Stimulated activated CD4-positive, alpha-beta T cell treated with anti-CD3 and anti-CD28 coated beads, TNF-alpha, amount 100 ng/mL, for 4 hours (primary cell): ENCODE measurements at places on chromosomes 11 and 22.

DNA sequence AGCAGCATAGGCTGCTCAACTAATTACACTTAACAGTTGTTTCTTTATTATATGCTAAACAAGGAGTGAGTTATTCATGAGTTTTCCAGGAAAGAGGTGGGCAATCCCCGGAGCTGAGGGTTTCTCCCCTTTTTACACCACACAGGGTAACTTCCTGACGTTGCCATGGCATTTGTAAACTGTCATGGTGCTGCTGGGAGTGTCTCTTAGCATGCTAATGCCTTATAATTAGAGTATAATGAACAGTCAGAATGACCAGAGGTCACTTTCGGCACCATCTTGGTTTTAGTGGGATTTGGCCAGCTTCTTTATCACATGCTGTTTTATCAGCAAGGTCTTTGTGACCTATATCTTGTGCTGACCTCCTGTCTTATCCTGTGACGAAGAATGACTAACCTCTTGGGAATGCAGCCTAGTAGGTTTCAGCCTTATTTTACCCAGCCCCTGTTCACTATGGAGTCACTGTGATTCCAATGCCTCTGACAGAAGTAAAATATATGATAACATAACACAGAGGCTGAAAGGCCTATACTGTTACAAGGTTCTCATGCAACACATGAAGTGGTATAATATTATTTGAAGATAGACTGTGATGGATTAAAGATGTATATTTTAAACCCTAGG is 41.3 kb upstream of the RDX start:
- no peak for DNase-seq

DNA sequence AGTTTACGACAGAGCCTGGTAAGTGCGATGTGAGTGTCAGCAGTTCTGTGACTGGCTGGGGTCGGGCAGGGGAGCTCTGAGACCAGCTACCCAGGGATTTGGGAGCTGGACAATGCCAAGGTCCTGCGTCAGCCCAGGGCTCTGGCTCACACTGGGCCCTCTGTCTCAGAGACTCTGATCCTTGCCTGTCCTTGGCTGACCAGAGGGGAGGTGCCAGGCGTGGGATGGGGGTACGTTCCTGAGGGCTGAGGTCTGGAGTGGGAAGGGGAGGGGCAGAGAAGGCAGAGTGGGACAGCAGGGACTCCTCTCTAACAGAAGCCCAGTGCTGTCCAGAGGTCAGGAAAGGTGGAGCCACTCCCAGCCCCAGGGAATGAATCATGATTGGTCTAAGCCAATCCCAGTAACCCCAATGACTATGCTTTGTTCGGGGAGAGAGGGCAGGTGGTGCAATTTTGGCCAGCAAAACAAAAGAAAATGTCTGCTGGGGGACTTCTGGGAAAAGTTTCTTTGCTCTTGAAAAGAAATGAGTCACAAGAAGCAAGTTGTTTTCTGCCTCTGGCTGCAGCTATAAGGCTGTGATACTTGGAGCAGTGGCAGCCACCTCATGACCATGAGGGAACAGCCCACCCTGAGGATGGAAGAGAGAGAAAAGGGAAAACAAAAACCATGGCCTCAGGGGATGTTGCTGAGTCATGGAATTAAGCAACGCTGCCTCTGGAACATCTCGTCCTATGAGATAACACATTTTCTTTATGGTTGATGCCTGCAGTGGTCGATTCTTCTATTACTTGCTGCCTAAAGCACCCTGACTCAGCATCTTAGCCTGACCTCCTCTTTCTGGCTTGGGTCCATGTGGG is 108.3 kb downstream of the CHST1 start:
- DNase-seq: no peak

DNA sequence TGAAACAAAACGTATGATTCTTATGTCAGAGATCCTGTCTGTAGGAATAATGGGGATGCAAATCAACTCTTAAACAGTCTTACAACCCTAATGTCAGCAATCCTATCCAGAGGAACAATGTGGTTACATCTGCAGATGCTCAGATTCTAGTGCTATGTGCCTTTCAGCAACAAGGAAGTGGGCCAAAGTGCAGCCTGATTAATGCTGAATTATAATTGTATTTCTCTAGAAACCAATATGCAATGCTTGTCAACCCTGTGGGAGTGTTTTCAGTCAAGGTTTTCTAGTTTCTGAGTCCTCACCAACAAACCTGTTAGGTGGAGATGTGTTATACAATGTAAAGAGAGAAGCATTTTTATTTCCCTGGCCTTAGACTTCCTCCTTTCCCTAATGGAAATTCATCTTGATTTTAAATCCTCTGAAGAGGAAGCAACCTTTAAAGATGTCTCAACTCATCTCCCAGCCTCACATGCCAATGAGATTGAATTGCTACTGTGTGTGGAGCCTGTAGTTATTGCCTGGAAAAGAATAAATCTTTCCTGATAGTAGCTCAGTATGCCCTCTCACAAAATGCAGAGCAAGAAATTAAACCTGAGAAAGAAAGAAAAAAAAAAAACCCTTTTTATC is 26.2 kb upstream of the TMEM123 start:
- no peak for DNase-seq

DNA sequence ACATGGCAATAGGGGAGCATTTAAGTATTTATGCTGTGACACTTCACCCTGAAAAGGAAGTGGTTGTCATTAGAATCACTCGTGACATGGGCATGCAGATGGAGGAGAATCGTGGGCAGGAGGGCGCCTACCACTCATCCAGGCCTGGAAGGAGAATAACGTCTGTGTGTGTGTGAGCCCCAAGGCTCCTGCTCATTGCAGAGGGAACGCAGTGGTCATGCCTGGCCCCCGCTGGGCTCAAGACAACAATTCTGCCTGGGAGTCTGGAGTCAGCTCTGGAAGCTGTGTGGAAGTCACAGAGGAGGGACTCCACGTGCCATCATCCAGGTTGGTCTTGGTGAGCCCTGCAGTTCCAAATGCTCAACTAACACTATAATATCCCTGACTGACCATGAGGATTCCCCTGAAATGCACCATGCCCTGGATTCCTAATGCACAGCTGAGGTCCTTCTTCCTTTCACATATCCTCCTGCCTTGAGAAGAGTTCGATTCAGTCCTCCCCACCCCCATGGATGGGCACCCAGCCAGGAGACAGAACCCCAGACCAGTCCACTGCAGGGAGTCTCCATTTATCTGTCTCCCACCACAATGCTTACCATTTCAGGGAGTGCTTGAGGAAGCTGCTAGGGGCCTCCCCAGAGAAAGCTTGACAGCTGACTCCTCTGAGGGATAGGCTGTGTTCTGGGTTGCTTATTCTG is 446.9 kb upstream of the B3GAT1 start:
- no peak for DNase-seq

- DNase-seq: no peak
Measured at GRCh38 chr11:569158-569885, 6.9 kb upstream of the PHRF1 start.

DNA sequence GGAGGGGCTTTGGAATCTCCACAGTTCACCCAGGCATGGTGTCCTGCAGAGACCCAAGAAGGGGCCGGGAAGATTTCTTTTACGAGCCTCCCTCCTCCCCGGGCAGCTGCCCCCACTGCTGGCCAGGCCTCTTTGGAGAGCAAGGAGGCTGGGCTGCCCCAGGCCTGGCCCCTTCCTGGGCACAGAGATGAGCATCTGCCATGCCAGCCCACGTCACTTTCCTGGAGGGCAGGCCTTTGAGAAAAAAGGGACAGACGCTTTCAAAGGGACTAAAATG is 60.5 kb upstream of the FGF3 start:
- no peak for DNase-seq

- DNase-seq: no peak
Measured at GRCh38 chr11:2098691-2099515, 40.3 kb downstream of the IGF2 start.

DNA sequence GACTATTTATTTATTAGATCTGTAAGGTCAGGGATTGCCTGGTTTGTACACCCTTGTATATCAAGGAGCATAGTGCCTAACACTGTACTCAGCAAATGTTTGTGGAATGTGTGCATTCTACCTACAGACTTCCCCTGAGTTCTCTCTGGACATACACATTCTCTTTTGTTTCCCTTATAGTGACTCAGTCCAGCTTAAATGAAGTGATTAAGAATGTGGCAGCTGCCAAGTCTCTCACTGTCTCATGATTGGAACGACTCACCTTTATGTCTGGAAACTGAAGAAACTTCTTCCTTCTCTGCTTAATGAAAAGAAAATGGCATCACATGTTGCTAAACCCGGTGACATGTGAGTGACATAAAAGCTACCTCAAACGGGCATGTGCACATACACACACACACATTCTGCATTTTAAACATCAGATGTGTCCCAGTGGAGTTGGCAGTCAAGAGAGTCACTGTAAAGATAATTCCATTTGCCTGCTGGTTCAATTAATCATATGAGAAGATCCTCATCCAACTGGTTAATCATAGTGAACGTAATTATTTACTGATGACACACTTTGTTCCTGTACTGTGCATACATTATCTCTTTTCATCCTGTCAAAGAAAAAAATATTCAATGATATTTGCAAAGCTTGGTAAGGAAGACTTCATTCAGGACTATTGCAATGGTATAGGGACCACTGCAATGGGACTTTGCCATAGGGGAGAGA is 42.8 kb downstream of the GLYAT start:
- DNase-seq: no peak

GRCh38 chr11:116225784-116226585 is 546.8 kb downstream of the BUD13 start:
- no peak for DNase-seq

DNA sequence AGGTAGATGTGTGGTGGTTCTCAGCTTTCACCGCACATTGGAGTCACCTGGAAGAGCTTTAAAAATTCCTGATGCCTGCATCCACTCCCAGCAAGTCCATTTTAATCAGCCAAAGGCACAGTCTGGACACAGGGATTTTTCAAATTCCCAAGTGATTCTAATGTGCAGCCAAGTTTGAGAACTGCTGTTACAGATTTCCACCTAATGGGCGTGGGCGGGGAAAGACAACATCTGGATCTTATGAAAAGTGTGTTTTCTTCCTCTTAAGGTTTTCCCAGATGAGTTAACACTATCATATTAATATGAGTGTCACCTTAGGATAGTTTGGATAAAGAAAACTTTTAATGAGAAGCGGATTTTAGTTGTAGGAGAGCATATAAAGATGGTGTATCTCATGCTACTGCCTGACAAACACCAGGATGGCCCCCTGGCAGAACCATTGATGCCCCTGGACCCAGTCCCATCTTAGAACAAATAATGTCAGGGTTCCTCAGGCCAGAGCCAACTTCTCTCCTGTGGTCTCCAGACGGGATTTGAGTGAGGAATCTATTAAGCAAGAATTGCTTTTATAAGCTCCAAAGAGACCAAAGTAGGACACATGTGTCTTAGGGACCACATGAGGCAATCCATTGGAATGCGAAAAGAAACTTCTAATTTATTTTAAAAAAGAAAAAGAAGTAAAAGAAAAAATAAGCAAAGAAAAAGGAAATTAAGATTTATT is 31.9 kb downstream of the POU2AF1 start:
- no peak for DNase-seq

GRCh38 chr11:96278039-96278897 is 64.7 kb downstream of the MAML2 start:
- no peak for DNase-seq

DNA sequence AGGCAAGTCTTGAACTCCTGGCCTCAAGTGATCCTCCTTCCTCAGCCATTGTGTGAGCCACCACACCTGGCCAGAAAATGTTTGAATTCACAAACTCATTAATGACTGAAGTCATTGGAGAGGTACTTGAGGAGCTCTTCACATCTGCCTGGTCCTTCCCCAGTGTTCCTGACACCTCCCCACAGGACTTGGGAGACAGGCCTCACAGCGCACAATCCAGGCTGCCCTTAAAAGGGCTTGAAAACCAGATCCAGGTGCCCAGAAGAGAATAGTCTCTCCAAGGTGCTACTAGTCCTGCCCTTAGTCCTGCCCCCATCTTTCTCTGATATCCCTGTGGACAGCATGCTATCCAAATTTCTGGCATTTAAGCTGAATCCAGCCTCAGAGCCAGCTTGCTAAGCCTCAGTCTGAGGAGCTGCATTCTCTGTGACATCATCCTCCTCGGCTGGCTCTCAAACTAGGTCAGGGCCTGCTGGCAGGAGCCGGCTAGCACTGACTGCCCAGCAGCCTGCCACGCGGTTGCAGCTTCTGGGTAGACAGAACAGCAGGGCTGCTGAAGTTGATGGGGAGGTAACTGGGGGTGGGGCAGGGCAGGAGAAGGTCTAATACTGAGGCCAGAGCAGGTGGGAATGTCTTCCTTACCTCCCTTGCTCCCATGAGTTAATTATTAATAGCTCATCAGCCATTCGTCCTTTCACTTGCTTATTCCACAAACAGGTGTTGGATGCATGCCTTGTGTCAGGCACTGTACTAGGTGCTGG is 35.3 kb upstream of the NECTIN1 start:
- DNase-seq: no peak

- no peak for DNase-seq
Measured at GRCh38 chr11:11672789-11673188, 51.0 kb upstream of the GALNT18 start.

DNA sequence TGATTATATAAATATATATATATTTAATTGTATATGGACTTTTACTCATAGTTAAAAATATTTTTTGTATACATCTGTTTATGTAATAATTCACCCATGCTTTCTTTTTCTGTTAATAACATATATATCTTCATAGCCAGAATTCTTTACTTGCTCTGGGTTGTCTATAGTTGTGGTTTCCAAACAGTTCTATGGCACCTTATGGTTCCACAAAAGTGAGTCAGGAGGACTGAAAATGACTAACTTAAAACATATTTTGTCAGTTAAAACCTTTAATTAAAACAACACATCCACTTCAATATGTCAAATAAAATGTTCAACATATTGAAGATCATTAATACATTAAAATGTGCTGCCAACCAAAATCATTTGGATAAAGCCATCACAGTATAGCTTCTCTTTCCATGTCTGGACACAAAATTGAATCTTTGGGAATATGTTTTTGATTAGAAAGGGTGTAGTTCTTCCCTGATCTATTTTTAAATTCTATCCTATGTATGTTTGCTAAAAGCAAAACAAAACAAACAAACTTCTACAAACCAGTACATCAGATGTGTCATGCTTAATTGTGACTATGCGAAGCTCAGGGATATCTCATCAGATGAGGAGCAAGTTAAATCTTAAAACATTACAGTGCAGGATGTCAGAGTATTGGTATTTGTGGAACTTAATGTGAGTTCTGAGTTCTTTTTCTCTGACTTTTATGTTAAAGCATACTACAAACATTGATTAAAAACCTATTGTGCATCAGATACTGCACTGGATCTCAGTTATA is 1488.4 kb upstream of the TENM4 start:
- DNase-seq: no peak

GRCh38 chr22:36196254-36197064 is 5.2 kb downstream of the APOL4 start:
- no peak for DNase-seq

DNA sequence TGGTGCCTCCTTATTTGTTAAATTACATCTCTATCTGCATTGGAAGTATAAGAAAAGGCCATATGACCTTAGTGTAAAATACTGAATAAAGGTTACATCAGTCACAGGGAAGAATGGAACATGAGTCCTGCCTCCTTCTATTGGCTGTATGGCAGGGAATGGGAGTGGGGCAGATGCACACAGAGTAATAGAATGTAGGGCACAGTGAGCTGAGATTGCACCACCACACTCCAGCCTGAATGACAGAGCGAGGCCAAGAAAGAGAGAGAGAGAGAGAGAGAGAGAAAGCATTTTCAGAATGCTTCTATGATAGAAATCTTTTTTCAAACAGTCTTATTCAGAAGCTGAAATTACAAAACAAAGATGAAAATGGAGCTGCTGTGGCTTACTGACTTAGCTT is 58.8 kb downstream of the SLN start:
- no peak for DNase-seq

GRCh38 chr11:88297863-88298262 is 39.7 kb downstream of the CTSC start:
- DNase-seq: no peak

- DNase-seq: no peak
Measured at GRCh38 chr11:10454878-10455631, at the start of gene AMPD3. Gene AMPD3, plus strand, starts transcription at chr11:10455264. Its CDS starts 6,256 bp downstream, at chr11:10461520.
